ENCODE measurements at places on chromosomes 3 and 15.

- DNase-seq: no peak
These were observed 622.0 kb downstream of the PYDC2 start for GRCh38 chr3:192082730-192083660.

DNA sequence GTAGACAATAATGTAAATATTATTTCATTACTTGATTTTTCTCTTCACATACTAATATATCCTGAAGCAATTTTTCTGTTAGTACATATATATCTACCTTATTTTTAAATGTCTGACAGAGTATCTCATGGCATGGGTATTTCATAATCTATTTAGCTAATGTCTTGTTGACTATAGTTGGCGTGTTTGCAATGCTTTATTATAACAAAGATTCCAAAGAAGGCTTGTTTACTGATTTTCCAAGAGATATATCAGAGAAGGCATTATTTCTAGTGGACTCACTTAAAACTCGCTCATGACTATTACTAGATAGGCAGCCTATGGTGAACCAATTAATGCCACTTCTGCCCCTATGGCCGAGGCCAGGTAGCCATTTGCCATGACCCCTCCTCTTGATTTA lies 152.4 kb upstream of the RORA start:
- DNase-seq: no peak

DNA sequence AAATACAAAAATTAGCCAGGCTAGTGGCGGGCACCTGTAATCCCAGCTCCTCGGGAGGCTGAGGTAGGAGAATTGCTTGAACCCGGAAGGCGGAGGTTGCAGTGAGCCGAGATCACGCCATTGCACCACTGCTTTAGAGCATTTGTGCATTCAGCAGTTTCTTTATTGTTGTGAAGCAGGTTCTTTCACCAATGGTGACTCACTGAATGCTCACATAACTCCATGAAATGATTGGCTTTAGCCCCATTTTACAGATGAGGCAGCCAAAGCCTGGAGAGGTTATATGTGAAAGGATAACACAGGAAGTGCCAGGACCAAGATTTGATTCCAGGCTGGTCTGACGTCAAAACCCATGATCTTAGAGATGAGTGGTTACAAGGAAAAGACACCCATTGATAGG lies 195.2 kb downstream of the SLCO3A1 start:
- no peak for DNase-seq

DNA sequence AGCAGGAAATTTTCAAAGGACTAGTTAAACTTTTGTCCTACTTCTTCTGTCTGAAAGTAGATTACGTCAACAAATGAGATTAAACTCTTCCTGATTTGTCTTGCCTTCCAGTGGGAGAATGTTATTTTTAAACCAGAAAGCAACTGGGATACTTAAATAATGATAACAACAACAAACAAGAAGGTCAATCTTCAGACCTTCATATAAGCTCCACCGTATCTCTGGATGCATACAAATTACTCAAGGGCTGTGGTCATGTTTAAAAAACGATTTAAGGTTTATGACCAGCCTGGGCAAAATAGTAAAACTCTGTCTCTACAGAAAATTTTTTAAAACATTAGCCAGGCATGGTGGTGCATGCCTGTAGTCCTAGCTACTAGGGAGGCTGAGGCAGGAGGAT lies 145.3 kb upstream of the NPHP3 start:
- DNase-seq: no peak
